ENCODE measurements at places on chromosomes 16 and 17. TPM values are rescaled to one million over a fixed set of nuclear protein-coding genes. Genes with fewer than 3 reads are reported as not detected.
A peak's percentile ranks its signal among the peaks of the same experiment; 100 is the strongest.

ZNF385C gene
- 9.6 TPM for polyA plus RNA-seq

PDILT gene
- 0.33 TPM for polyA plus RNA-seq

SLC35B1 gene
- polyA plus RNA-seq: 83.3 TPM

PPP1R1B gene
- polyA plus RNA-seq: 15.2 TPM

CACNG5 gene
- polyA plus RNA-seq: 3.2 TPM

FOXJ1 gene
- 15.5 TPM for polyA plus RNA-seq

WNT3 gene
- 1.7 TPM for polyA plus RNA-seq

ADGRG1 gene
- polyA plus RNA-seq: 74.1 TPM

CIBAR2 gene
- polyA plus RNA-seq: 0.27 TPM

GRCh38 chr17:15954222-15954621, 9.3 kb downstream of the ADORA2B start:
- DNase-seq: no peak

DNA sequence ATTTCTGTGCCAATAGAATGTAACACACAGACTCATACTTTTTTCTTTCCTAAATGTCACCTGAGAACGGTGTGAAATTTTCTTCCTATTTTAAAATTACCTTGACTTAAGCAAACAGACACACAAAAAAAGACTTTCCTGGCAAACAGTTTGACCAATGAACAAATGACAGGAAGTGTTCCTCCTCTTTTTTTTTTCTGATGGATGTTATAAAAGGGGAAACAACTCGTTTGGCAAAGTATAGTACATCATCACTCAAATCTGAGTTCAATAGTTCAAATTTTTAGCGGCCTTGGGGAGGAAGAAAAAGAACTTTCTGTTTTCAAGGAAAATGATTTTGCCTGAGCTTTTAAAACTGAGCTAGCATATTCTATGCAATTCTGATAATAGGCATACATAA, 19.8 kb downstream of the HS3ST3A1 start:
- no peak for DNase-seq

GRCh38 chr17:59837308-59838051, 55.3 kb downstream of the TUBD1 start:
- peak; percentile 94 for DNase-seq

DNA sequence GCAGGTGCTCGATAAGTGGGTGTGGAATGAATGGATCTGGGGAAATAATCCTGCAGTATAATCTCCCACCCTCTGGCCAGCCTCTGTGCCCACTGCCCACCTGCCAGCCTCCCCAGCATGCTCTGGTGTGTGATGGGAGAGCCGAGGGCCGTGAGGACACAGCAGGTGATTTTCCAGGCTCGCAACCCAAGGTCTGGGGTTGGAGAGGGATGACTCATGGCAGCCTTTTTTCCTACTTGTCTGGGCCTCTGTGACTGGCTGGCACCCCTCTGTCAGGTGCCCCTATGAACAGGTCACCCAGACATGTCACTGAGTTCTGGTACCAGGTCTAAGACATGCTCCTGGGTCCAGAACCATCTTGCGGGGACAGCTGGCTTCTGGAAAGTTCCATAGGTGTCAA, 385.7 kb upstream of the TNRC6C start:
- DNase-seq: no peak

GRCh38 chr17:77245162-77245926, 104.6 kb downstream of the SEC14L1 start:
- no peak for DNase-seq

DNA sequence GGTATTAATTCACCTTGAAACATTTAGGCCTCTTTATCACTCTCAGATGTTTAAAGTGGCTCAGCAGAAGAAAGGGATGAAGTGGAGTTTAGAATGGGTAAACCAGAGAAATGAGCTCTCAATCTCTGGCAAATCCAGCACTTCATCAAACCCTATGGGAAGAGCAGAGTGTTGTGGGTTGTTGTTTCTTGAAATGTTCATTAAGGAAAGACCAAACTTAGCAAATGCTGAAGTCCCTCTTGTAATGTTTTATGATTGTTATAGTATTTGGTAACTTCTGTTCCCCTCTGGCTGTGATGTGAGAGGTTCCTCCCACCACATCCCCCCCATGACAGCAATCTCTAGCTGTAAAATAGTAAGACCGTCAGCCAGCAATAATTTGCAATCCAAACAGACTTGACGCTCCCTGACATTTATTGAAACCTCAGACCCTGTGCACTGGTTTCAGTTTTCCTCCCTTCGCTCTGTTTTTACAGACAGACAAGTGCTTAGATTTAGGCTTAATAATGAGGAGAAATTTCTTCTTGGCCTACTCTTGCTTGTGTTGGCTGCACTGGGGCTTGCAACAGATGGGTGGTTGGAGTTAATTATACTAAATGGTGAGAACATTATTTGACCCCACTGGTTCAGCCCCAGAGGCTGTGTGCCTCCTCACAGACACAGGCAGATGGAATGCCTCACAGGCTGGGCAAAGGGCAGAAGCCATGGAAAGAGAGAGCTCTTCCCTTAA, 609.4 kb upstream of the SOX9 start:
- peak; percentile 64 for DNase-seq

- no peak for DNase-seq
These were observed 161.7 kb upstream of the CDH5 start for GRCh38 chr16:66204756-66205155.

GRCh38 chr17:13634021-13634420, 32.3 kb upstream of the HS3ST3A1 start:
- DNase-seq: no peak

DNA sequence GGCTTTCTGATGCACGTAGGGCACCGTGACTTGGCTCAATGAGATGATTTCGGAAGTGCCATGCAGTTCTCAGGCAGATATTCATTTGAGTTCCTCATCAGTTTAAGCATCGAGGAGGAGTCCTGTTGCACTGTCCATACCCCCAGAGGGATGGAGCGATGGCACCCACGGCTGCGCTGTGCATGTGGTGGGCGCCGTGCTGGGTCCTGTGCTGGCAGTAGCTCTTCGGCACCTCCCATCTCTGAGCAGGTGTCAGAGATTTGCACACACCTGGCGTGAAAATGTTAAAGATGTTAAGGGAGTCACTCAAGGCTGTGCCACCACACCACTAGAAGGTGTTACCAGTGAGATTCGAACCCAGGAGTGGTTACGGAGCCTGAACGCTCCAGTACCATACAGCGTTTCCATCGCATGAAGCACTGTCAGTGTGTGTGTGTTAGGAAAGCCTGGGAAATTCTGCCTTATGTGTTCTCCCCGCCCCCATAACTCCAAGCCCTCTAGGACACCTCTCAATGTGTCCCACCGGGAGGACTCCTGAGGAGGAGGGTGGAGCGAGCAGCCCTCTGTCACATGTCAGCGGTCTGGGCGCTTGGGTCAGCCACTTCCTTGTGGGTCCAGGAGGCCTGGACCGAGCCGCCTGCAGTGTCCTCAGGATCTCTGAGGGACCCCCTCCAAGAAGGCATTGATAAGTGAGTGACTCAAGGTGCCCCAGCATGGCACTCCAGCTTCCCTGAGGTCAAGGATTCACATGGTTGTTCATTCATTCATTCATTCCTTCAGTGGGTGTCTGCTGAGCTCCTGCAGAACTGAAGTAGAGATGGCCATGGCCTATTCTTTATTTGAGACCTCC, 3.8 kb downstream of the MRC2 start:
- no peak for DNase-seq

All from left kidney (tissue), 8 donors.